HS-27A (cell line): ENCODE measurements at places on chromosomes 5 and 9.

- DNase-seq = no peak
These were observed 284.3 kb downstream of the ARHGAP26 start for GRCh38 chr5:143054480-143054941.

- DNase-seq = no peak
These were observed at the start of gene PCDHGA8 for GRCh38 chr5:141392429-141393198. PCDHGA8 (plus strand) TSS chr5:141392633; CDS start chr5:141392814, 181 bp downstream.

GRCh38 chr9:79759460-79759859 is 187.7 kb downstream of the TLE4 start:
- DNase-seq = no peak

DNA sequence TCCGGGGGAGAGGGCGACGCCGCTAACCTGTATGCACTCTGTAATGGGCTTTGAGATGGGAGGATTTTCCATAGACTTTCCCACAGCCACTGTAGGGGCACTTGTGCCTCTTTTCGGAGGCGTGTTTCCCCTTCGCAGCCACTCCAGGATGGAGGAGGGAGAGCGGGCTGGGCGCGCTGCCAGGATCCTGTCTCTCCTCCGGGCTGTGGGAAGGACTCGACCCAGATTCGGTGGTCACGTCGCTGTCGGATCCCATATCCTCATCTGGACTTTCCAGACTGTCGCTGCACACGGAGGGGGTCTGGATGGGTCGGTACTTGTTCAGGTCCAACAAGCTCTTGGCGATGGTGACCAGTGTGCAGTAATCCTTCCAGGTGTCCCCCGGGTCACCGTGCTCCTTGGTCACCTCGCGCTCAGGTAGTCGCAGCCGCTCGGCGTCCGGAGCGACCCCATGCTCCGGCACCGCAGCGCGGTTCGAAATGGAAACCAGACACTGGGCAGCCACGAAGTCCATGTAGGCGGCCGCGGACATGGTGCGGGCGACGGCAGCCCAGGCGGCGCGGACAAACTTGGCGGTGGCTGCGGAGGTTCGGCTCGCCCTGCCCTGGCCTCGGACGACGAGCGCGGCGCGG is 1.5 kb downstream of the KLF9 start:
- DNase-seq = no peak
